Stimulated activated CD8-positive, alpha-beta memory T cell treated with anti-CD3 and anti-CD28 coated beads, Interleukin-7, amount 100 ng/mL, for 1 hour (primary cell): ENCODE measurements at places on chromosomes 11 and 22.

DNA sequence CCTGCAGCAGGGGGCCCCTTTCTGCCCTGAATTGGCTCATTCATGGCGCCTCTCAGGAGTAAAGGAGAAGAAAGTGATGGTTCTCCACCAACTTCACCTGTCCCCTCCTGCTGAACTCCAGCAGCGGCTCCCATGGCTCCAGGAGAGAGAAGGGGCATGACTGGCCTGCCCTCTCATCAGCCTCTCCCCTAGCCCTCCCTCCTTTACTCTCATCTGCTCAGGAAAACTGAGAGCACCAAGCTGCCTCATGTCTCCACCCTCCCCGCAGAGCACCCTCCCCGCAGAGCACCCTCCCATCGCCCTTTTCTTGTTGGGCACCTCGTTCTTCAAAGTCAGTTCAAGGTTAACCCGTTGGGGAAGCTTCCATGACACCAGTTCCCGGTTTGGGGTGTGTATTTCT lies 82.1 kb upstream of the ATXN10 start:
- DNase-seq: no peak

GRCh38 chr11:111359223-111360149 lies 19.6 kb downstream of the POU2AF1 start:
- DNase-seq: no peak

- DNase-seq: no peak
Measured at GRCh38 chr22:50061141-50061823, 3.2 kb upstream of the TTLL8 start.

DNA sequence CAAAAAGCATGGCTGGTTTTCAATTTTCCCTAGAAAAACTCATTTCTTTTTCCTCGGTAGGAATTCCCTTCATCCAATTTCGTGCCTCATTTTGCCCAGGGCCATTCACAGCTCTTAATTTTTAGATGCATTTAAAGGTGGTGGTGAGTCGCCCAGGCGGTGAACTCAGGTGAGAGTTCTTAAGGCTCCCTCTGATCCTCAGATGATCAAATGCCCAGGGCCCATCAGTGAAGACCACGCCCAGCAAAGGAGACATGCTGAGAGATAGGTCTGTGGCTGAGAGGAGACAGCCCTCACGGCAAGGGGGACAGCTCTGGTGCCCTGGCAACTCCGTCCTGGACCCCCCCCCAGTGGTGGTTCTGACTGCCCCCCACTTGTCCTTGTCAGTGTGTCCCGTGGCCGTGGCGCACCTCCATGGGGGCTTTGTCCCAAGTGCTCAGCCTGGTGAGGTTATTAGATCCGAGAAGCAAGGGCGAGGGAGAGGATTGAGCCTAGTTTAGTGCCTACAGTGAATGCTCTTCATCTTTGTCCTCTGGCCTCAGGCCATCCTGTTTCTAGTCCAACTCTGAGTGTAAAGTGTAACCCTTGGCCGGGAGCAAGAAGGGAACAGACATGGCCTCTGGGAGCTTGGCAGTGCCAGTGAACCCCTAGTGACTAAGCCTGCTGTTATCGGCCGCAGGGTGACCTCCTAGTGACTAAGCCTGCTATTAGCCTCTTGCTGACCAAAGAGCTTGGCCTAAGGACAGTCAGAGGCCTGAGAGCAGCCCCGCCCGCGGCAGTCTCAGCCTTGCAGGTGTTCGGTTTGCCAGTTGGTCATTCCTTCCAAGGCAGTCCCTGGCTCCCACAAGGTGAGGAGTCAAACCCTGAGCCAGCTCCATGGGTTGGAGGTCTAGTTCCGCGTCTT lies 83.5 kb downstream of the CTTN start:
- no peak for DNase-seq

DNA sequence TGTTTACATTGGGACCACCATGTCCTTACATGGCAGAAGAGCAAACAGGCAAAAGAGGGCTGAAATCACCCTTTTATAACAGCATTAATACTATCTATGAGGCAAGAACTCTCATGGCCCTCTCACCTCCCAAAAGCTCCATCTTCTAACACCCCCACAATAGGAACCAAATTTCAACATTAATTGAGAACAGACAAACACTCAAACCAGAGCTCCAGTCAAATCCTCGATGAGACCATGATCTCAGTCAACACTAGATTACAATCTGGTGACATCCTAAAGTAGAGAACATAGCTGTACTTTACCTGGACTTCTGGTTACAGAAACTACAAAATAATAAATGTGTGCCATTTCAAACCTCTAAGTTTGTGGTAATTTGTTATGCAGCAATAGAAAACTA lies 25.1 kb downstream of the OR2AG2 start:
- no peak for DNase-seq

DNA sequence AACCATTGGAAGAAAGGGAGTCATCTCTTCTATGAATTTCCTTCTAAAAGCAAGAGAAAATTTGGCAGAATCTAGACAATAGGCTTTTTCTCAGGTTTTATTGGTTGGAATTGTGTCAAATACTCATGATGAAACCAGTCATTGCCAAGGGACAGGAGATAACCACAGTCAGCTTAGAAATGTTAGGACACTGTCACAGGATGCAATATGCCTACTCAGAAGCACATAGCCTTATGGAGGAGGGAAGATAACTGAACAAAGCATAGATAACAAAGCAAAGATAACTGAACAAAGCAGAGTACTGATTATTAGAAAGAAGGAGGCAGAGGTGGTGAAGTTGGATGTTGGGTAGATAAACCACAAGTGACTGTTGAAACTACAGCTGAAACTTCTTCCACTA lies 303.5 kb upstream of the PDGFD start:
- no peak for DNase-seq

DNA sequence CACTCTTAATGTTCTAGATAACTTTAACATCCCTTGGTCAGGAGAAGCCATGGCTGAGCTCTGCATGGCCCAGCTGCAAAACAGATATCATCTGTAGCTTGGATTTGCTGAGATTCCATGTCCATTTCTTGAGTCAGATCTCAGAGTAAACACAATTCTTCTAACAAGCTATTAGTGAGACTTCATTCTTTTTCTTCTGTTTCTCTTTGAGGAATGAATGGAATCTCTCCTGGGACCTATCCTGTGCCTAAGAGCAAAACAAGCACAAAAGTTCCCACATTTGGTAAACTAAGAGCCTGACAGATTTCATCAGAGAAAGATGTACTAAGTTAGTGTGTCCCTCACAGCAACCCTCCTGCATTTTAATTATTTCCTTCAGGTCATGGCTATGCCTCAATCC lies 142.8 kb downstream of the MAML2 start:
- DNase-seq: no peak

DNA sequence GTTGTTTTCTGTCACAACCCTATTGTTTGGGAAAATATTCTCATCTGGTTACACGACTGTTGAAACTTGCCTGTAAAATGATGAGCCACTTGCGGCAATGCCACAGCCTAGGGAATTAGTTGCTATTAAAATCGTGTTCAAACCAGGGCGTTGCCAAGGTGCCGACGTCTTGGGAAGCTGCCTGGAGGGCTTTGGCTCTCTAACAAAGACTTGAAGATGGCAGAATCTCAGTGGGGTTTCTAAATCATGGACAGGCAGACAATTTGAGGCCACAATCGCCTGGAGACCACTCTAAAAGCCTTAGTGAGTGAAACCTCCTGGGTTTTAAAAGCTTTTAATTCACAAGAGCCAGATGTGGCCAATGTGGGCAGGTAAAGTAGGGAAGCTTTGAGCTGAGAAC lies 117.2 kb upstream of the BMAL1 start:
- no peak for DNase-seq

GRCh38 chr11:94826415-94826814 lies 58.3 kb downstream of the AMOTL1 start:
- no peak for DNase-seq

DNA sequence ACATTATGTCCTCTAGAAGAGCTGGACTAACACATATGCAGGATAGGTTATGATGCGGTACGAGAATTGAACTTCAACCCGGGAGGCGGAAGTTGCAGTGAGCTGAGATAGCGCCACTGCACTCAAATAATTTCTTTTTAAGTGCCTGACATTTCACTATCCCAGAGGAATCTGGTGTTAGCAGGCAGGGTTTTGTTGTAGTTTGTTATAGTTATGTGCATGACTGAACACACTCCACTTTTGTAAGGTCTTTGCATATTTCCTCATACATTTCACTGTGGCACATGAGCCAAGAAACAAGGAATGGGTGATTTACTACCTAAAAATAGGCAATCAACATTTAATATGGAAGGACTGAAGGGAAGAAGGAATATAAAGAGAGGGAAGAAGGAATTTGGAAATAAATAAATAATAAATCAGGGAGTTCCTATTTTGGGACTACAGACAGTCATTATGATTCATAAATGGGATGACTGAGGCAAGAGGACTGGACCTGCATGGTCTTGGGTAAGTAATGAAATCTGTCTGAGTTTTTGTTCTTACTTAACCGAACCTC lies 8.7 kb upstream of the HIPK3 start:
- no peak for DNase-seq

DNA sequence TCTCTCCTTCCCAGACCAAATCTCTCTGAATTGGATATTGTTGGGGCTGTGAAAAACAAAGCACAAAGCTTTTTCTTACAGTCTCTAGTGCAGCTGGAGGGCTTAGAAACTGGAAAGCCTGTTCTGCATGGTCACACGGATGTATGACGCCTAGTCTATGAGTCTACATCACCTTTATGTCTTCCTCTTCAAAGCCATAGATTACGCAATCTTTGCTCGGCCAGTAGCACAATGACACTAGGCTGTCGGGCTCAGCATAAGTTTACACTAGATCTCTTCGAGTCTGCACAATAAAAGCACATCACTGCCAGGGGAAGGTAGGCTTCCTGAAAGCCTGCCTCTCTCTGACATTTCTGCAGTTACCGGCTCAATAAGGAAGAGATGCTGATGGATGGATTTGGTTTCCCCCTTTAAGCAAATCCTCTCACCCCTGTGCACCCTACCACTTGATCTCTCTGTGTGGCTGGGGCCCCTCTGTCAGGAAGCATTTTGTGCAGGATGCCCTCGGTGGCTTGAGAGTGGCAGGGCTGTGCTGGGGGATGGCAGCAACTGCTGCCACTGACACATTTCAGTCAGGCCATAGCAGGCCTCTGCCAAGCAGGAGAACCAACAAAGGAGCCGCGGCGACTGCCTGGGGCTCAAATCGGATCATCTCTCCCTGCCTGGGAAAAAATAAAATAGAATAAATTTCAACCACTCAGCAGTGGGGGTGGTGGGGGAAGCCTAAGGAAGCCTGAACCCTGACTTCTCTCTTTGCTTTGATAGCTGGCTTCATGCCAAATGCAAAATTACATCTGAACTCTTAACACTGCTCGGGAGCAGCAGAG lies 1272.8 kb downstream of the LRRC4C start:
- DNase-seq: no peak
